RPMI8226 (cell line): ENCODE measurements at places on chromosomes 1 and 21.

DNA sequence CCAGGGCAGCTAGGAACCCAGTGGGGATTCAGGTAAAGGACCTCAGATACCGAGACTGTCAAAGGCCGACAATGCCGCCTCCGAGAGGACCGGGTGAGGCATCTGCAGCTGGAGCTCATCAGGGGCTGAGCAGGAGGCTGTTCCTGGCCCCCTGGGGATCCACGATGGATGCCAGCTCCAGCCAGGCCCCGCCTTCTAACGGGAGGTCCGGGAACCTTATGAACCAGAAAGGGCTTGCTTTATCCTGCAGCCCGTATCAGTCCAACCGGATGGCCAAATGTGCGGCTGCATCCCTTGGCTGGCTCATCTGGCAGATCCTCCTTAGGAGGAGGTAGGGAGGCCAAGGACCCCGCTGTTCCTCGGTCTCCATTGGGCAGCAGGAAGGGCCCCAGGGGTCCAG, 32.0 kb downstream of the SLC45A1 start:
- no peak for DNase-seq

DNA sequence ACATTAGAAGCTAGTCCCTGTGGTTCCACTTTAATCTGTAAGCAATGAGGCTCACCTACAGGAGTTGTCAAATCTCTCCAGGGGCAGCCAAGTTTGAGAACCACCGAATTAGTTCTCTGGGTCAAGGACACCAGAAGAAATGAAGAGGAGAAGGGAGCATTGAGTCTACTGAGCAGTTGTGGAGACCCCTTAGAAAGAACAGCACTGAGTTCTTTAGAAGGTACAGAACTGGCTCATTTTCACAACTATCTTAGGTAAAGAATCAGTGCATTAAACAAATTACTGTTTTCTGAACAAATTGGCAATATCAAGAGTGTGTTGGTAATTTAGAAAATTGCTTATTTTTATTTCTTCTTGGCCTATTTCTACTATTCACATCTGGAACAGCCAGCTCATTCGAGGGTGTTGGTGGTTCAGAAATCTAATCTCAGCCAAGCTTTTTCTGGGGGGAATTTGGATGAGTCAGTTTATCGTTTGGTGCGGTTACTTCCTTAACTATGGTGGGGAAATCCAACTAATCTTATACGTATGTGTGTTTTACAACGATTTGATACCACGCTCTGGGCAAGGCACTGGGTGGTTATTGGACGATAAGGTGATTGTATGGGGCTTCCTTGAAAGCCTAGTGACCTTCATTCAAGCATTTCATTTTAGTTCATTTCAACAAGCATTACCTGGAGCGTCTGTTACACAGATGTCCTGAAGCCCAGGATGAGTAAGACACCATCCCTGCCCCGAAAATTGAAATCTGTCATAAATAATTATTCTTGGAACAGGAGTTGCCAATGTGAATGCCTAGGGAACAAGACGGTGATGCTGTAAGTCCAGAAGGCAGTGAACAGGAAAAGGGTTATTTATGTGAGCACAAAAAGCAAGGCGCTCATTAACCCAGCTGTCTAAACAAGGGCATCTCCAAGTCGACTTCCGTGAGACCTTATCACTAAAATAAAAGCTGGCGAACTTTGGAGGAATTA, 52.0 kb upstream of the TMPRSS2 start:
- no peak for DNase-seq

GRCh38 chr1:63269571-63269970, 52.8 kb upstream of the FOXD3 start:
- DNase-seq = no peak

DNA sequence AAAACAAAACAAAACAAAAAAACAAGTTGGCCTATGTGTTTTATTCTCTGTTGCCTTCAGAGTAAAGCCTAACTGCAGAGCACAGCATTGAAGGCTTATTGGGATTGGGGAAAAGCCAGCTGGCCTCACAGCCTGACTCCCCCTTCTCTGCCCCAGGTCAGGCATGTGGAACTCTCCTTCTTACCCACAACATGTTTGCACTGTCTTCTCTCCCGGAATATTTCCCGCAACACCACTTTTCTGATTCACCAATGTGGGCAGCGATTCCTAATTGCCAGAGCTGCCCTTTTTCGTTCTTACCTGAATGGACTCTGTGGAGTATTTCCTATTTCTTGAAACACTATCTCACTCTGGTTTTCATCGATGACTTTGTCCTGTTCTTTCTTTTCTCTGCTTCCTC, 2.8 kb upstream of the TARBP1 start:
- no peak for DNase-seq

DNA sequence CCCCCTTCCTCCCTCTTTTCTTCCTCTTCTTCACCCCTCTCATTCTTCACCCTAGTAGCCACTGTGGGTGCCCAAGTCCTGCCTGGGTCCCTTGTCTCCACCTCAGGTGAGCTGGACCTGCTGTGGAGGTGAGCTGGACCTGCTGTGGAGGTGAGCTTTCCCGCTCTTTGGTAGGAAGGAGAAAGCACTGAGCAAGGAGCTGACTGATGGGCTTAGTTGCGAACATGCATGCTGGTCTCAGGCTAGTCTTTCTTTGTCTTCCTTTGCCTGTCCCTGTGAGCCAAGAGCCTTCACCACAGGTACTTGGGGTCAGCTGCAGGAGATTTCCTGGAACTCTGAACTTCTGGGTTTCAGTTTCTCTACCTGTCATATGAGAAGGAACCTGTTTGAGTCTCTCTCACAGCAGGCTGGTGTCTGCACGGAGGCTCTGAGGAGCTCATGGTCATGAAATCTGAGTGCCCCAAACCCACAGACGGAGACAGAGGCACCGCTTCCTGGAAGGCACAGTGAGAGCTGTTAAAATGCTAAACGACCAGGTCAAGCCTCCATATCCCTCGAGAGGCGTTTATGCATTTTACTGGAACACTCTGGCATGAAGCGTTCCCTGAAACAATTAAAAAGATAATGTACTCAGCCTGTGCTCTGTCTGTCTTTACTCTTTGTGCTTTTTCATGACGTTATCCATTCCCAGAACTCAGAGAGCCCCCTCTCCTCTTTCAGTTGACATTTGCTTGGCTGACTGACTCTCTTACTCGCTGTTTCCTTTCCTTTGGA, 69.5 kb downstream of the RHOU start:
- DNase-seq = peak; percentile 71

GRCh38 chr1:29964718-29965533, 728.6 kb downstream of the PTPRU start:
- DNase-seq = no peak

DNA sequence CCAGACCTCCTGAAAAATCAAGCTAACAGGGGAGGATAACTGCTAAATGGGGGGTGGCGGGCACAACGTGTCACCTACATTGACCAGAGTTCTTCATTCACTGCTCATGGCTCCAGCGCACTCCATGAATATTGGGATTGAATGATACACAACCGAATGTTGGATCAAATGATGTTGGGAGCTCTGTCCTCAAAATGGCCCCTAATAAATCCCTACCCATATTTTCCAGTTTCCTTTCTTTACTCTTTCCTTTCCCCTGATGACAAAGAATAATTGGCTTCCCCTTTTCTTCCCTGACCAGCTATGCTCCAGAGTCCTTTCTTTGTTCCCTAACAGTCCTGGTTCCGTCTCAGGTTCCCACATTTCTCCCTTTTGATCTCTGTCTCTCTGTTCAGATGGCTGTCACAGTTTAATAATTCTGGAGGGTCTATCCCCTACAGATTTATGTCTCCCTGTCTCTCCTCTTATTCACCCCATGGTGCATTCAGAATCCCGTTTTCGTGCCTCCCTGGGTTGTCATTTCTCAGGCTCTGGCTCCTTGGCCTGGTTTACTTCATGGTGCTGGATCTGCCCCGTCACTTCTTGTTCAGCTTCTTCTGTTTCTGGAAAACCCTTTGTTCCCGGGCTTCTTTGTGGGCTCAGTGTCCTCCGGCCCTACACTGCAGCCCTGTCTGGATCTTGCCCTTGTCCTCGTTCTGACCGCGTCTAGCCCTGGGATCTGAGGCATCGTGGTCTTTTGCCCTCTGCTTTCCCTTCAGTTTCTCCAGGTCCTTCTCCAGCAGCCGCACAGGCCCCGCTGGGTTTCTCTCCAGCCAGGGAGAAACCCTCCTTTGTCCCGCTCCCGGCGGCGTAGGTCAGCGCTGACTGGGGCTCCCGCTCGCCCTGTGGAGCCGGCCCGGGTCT, 78.3 kb downstream of the NDUFS5 start:
- no peak for DNase-seq
